Body of pancreas (tissue), 4 donors: ENCODE measurements at places on chromosomes 7 and 10. TPM values are rescaled to one million over a fixed set of nuclear protein-coding genes. Genes with fewer than 3 reads are reported as not detected.

The RSPH10B gene
- total RNA-seq: not detected

DNA sequence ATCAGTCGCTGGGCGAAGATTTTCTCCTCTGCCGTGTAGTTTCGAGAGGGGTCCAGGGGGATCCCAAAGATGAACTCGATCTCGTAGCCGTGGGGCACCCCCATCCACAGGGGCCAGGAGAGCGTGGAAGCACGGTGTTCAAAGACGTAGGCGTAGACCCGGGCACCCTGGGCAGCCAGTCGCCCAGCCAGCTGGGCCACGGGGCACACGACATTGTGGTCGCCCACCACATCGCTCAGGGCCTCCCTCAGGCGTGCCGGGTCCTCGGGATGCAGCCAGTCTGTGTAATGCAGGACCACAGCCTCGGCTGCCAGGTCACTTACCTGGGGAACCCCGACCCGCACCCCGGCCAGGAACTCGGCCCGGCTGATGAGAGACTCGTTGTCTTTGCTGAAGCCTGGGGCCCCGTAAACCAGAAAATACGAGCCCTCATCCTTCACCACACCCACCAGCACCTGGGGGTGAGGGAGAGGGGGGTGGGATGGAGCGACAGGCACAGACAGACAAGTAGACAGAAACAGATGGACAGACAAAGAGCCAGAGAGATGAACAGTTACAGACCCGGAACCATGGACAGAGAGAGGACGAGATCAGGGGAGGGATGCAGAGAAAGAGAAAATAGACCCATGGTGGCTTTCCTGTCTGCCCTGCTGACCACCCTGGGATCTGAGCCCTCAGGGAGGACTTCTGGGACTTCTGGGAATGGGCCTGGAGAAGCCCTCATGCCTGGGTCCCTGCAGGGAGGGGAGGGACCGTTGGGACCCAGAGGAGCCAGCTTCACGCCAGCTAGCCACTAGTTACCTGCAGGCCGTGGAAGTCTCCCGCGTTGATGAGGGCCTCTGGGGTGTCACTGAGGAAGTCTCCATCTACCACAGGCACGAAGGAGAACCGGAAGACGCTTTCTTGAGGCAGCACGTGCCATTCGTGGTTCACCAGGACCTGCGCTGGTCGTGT, 3.0 kb downstream of the ACHE start:
- H3K36me3 ChIP-seq: peaks cover 2% of the 10 kb centered on the region
- no peak overlapping the region for H3K4me3 ChIP-seq
- DNase-seq: no peak
- H3K27ac ChIP-seq: no peak overlapping the region

DNA sequence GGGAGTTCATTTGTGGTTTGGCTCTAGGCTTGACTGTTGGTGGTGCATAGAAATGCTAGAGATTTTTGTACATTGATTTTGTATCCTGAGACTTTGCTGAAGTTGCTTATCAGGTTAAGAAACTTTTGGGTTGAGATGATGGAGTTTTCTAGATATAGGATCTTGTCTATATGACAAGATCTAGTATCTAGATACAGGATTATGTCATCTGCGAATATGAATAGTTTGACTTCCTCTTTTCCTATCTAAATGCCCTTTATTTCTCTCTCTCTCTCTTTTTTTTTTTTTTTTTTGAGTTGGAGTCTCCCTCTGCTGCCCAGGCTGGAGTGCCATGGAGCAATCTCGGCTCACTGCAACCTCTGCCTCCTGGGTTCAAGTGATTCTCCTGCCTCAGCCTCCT, 62.9 kb downstream of the MGAM2 start:
- no peak overlapping the region for H3K4me3 ChIP-seq
- no peak overlapping the region for H3K27ac ChIP-seq
- no peak for DNase-seq
- peaks cover 15% of the 10 kb centered on the region for H3K4me1 ChIP-seq
- peaks cover under 1% of the 10 kb centered on the region for H3K36me3 ChIP-seq

- H3K27me3 ChIP-seq: no peaks in the 10 kb centered on the region
- DNase-seq: no peak
- H3K36me3 ChIP-seq: peaks cover 1% of the 10 kb centered on the region
- H3K4me3 ChIP-seq: no peak overlapping the region
Observed at GRCh38 chr10:124020981-124021815, 72.2 kb downstream of the CHST15 start.

GRCh38 chr7:132131196-132131595, 445.1 kb downstream of the PLXNA4 start:
- no peaks in the 10 kb centered on the region for H3K27me3 ChIP-seq
- no peak overlapping the region for H3K27ac ChIP-seq
- H3K4me3 ChIP-seq: no peak overlapping the region
- H3K4me1 ChIP-seq: peaks cover under 1% of the 10 kb centered on the region
- H3K36me3 ChIP-seq: no peaks in the 10 kb centered on the region
- no peak for DNase-seq

DNA sequence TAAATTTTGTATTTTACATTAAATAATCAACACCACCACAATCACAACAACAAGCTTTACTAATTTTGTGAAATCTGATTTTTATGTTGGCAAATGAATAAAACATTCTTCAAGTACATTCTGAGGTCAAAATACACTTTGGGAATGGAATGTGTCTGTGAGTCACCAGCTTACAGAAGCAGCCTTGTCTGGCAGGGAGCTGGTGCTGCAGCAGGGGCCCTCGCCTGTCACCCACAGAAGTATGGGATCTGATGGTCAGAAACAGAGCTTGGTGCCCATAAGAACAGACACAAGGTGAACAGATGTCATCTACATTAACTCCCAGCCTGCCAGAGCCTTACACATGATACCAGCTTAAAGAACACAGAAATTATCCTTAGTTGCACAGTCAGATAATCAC, 496.9 kb downstream of the CCSER2 start:
- no peak overlapping the region for H3K4me3 ChIP-seq
- DNase-seq: no peak
- no peaks in the 10 kb centered on the region for H3K27me3 ChIP-seq
- H3K36me3 ChIP-seq: no peaks in the 10 kb centered on the region
- no peaks in the 10 kb centered on the region for H3K4me1 ChIP-seq
- no peak overlapping the region for H3K27ac ChIP-seq

DNA sequence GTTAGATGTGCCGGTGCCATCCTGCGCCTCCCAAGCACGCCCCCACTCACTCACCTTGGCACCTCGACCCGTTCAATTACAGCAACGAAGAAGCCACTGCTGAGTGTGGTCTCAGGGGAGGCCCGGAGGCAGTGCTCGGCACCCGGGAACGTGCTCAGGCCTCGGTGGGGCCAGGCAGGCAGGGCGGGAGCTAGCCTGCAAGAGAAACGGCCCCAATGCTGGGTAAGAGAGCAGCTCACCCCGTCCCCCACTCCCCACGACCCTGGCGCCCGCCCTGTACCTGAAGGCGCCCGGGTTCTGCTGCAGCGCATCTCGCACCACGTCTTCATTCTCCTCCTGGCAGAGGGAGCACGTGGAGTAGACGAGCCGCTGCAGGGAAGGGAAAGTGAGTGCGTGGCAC, 5.1 kb downstream of the NSUN5 start:
- no peak overlapping the region for H3K27ac ChIP-seq
- peaks cover 10% of the 10 kb centered on the region for H3K4me1 ChIP-seq
- H3K27me3 ChIP-seq: no peaks in the 10 kb centered on the region
- H3K4me3 ChIP-seq: no peak overlapping the region
